Muscle of arm (tissue), 14 donors: ENCODE measurements at places on chromosomes 7 and 10. TPM values are rescaled to one million over a fixed set of nuclear protein-coding genes. Genes with fewer than 3 reads are reported as not detected.

DNA sequence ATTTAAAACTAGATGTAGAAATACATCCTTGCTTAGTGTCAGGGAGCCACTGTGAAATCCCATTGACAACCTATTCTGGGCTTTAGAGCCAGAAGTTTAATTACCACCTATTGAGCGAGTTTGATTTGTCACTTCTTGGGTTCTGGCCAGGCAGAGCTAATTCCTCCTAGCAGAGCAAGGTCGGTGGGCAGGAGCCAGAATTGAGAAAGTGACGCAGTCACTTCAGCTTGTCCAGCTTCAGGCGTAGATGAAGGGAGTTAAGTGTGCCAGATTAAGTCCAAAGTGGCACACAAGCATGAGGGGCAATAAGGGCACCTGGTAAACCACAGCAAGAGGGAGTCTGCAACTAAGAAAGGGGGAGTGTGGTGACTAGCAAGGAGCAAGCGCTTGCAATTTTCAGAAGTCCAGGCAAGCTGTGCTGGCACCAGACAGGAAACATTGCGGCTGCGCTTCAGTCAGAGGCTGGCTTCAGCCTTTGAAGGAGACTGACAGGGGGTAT, 119.4 kb downstream of the ST7 start:
- DNase-seq, result peak; percentile 31

DNA sequence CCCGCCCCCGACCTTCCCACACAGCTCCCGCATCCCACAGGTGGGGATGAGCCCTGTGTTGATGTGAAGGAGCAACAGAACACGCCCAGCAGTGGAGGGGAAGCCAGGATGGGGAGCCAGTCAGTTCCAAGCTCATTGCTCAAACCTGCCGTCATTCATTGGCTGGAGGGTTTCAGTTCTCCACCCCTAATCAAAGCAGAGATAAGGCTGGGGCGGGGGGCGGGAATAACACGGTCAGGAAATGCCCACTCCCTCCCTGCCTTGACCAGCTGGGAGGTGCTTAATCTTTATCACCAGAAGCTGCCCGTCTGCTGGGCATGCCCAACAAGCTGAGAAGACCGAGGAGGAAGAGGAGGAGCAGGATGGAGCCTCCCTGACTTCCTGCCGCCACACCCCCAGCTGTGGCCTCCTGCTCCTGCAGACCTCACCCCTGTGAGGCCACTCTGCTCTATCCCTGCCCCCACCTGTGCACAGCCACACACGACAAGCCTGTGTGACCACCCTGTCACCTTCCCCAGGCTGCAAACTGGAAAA, 265.1 kb downstream of the ZEB1 start:
- no peak for DNase-seq

DNA sequence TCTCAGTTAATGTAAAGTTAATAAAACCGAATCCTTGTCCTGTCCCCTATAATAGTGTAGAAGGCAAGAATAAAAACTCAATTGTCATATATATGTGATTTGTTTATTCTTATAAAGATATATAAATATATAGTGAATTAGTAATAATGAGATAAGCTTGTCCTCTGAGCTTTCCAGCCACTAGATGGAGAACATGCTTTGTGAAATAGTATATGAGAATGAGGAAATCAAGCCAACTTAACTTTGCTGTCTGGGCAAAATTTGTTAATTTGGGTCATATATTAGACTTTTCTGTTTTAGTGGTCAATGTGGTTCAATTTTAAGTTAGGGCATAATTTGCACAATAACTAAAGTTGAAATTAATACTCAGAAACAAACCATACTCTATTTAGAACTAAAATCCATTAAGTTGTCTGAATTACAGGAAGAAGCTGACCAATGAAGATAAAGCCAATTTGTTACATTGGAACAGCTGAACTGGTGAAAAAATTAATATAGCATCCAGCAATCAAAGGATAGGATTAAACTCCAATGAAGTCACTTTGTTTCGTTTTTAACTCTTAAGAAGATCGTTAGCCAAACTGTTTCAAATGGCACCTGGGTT, 595.0 kb downstream of the ARL4A start:
- DNase-seq, result peak; percentile 34

GRCh38 chr7:148625342-148625741, 34.8 kb downstream of the C7orf33 start:
- no peak for DNase-seq

DNA sequence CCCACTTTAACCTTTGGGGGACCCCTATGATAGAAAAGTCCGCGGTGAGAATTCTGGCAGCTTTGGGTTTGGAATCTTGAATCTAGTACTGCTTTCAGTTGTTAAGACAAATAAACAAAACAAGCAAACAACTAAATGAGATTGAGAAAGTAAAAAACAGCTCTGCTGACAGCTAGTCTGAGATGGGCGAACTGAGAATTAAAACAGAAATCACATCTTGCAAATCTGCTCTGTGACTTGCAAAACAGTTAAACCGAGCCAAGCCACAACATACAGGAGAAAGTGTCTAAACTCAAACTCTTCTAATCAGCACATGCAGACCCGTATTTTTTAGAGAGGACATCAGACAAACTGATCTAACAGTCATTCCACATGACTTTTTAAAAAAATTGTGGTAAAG, 110.4 kb downstream of the SH2D4B start:
- no peak for DNase-seq

- DNase-seq, result no peak
These were observed 23.3 kb downstream of the CPXM2 start for GRCh38 chr10:123868038-123869019.

PDZD7 gene
- 1.6 TPM for polyA plus RNA-seq

DNA sequence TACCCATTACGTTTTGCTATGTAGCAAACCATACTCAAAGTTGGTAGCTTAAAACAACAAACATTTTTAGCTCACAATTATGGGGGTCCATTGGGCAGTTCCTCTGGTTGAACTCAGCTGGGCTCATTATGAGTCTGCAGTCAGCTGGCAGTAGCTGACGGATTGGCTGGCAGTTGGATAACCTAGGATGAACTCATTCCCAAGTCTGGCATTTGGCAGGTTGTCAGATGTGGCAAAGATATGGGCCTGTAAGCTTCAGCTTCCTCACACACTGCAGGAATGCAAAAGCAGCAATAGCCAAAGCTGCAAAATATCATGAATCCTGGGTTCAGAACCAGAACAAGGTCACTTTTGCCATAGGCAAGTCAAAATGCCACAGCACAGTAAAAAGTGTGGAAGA, 412.2 kb upstream of the SORCS1 start:
- DNase-seq, result no peak

TAS2R3 gene
- not detected for polyA plus RNA-seq

DNA sequence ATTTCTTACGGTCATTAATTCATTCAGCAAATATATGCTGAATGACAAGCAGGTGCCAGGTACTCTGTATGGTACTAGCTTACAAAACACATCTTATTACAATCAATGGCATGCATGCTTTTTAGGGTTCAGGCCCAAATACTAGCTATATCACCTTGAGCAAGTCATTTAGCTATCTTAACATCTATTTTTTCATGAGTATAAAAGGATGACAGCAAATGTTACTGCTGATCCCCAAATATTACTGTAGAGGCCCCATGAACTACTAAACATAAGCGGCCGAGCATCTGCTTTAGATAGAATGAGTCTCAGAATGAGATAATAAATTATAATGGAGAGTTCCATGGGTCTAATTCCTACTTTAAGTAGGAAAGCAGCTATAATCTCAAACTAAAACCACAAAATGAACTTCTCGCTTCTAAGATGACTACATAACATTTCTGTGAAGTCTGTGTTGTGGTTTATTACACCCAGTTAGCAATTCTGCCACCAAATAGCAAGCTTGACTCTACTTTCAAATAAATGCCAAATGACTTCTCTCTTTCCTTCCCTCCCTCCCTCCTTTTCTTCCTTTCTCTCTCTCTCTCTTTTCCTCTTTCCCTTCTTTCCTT, 113.7 kb upstream of the LRRN3 start:
- no peak for DNase-seq

- no peak for DNase-seq
These were observed 85.2 kb upstream of the CDC14C start for GRCh38 chr7:48839108-48839507.

DNA sequence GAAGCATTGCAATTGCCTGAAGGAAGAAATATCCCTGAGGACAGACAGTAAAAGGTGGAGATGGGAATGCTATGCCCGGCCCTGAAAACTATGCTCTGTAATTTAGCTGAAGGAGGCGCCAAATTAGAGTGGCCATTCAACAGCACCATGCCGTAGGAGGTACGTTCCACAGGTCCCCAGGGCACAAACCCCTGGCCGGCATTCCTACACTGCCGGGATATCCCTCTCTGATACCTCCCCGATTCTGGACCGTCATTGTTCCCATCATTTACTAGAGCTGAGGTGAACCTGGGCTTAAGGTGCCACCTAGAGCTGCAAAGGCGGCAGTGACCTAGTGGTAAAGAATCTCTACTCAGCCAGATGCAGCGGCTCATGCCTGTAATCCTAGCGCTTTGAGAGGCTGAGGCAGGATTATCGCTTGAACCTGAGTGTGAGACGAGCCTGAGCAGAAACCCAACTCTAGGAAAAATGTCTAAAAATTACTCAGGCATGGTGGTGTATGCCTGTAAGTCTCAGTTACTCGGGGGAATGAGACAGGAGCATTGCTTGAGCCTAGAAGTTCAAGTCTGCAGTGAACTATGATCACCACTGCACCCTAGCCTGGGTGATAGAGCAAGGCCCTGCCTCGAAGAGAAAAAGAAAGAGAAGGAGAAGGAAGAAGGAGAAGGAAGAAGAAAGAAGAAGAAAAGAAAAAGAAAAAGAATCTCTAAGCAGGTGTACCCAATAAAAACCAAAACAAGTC, 53.0 kb upstream of the TNKS2 start:
- no peak for DNase-seq

DNA sequence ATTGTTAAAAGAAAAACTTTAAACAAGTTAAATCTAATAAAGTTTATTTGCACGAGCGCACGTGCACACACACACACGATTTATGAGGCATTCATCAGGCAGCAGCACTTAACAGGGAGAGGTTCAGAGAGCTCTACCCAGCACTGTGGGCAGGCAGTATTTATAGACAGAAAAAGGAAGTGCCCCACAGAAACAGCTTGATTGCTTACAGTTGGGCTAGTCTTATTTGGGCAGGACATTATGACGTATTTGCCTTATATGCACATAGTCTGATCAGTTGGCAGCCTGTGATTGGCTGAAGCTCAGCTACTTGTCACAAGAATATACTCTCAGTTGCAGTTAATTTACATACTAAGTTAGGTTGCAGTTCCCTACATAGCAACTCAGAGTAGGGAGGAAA, 1.2 kb upstream of the SDHAF3 start:
- no peak for DNase-seq

- DNase-seq, result no peak
These were observed 5.5 kb downstream of the CCL24 start for GRCh38 chr7:75808106-75808505.

GRCh38 chr10:29411666-29412315, 122.9 kb downstream of the LYZL1 start:
- DNase-seq, result no peak

MDFIC gene
- polyA plus RNA-seq, result 35.7 TPM

C7orf33 gene
- polyA plus RNA-seq, result not detected

GPC2 gene
- 4.0 TPM for polyA plus RNA-seq

SNX13 gene
- 23.4 TPM for polyA plus RNA-seq

- DNase-seq, result no peak
These were observed 34.2 kb upstream of the IL15RA start for GRCh38 chr10:6011558-6011957.

BAIAP2L1 gene
- 22.3 TPM for polyA plus RNA-seq

- DNase-seq, result no peak
These were observed 20.0 kb downstream of the PFKFB3 start for GRCh38 chr10:6222755-6223154.

- peak; percentile 3 for DNase-seq
These were observed 20.7 kb upstream of the CFTR start for GRCh38 chr7:117458977-117459583.

RHOBTB1 gene
- not detected for polyA plus RNA-seq

CALML5 gene
- not detected for polyA plus RNA-seq

GRCh38 chr7:605661-606450, 86.2 kb upstream of the PDGFA start:
- DNase-seq, result no peak

GRCh38 chr10:61628875-61629513, 33.7 kb upstream of the CABCOCO1 start:
- no peak for DNase-seq

NEURL1 gene
- polyA plus RNA-seq, result 17.5 TPM

GRCh38 chr10:96588060-96588554, 1.3 kb upstream of the TM9SF3 start:
- DNase-seq, result no peak

DNA sequence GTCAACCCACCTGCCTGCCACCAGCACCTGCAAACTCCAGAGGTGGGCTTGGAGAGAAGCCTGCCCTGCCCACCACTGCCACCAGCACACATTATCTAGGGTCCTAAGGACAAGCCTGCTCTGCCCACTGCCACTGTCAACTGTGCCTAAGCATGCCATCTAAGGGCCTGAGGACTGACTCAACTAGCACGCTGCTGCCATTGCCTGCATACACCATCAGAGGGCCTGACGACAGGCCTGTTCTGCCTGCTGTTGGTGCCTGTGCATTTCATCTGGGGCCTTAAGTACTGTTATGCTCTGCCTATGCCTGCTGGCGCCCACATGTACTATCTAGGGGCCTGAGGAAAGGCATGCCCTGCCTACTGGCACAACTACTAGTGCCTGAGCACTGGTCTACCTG, 27.0 kb upstream of the LRRD1 start:
- DNase-seq, result no peak

DNA sequence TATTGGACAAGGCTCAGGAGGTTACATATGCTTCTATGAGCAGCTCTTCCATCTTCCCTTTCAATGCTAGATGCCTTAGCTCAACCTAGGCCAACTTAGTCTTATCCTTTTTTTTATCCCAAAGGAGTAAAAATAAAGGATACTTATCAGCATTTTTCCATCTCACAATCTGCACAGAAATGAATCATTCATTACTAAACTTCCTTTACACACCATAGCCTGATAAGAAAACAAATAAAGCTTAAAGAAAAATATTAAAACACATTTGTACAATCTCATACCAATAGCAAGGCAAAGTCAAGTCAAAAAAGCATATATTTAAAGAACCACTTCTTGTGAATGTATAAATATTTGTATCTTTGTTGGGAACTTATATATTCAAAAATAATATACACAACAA, 407.4 kb downstream of the GRM8 start:
- DNase-seq, result no peak

PTPRZ1 gene
- 4.8 TPM for polyA plus RNA-seq

GRCh38 chr10:59877191-59877671, 29.1 kb downstream of the CCDC6 start:
- no peak for DNase-seq

DNA sequence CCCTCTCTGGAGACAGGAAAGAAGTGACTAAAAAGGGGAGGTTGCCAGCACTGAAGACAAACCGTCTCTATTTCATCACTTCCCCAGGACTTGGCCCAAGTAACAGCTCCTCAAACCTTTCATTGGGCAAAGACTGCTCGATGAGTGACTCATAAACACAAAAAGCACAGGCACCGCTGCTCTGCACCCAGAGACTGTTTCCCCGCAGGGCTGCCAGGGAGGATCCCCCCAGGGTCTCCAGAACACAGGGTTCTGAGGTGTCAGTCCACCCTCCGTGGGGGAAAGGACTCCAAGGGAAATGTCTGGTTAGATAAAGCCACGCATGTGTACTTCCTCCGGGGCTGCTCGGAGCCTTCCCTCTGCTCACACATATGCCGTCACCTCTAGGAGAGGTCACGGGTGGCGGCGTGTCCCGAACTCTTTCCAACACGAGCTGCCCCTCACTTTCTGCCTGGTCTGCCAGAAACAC, 59.9 kb downstream of the INSIG1 start:
- no peak for DNase-seq

GRCh38 chr10:110200503-110200902, 6.9 kb upstream of the MXI1 start:
- DNase-seq, result no peak

GRCh38 chr7:2093843-2094220, 138.9 kb downstream of the MAD1L1 start:
- no peak for DNase-seq

- no peak for DNase-seq
These were observed 3.4 kb upstream of the ZNF503 start for GRCh38 chr10:75404815-75405597.
